ENCODE measurements at places on chromosomes 4 and X. TPM values are rescaled to one million over a fixed set of nuclear protein-coding genes. Genes with fewer than 3 reads are reported as not detected.

GRCh38 chrX:123917069-123917468, 44.4 kb upstream of the STAG2 start:
- DNase-seq, result no peak

GRCh38 chr4:114302472-114302871, 296.1 kb upstream of the UGT8 start:
- no peak for DNase-seq

DNA sequence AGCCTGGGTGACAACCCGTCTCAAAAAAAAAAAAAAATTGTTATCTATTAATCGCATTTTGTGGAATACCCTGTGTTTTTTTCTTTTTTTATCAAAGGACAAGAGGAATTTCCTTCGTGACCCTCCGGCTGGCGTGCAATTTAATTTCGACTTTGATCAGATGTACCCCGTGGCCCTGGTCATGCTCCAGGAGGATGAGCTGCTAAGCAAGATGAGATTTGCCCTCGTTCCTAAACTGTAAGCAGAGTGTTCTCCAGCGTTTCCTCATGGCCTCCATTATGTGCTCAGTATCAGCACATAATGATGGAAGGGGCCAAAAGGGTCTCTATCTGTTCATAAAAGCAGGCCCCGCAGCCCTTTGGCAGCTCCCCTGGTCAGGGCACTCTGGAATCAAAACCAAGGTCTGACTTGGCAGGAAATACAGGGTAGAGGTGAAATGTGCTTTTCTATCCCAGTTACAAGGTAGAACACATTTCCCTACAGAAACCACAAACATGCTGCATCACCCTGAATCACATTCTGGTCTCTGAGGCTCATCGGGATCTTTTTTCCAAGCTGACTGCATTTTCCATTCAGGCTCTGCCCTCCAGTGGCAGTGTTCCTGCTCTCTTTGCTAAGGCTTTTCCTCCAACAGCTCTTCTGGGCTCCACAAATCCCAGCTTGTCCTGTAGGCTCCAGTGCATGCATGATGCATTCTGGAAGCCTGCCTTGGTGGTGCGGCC, 24.4 kb downstream of the SYAP1 start:
- no peak for DNase-seq

Gene MAGEA8
- not detected for total RNA-seq

GRCh38 chr4:4677556-4678522, 136.0 kb upstream of the STX18 start:
- no peak for DNase-seq

- DNase-seq, result no peak
Measured at GRCh38 chr4:3071811-3072210, 2.5 kb downstream of the HTT-AS start.

- no peak for DNase-seq
Measured at GRCh38 chr4:8340781-8341241, 71.3 kb downstream of the HTRA3 start.

DNA sequence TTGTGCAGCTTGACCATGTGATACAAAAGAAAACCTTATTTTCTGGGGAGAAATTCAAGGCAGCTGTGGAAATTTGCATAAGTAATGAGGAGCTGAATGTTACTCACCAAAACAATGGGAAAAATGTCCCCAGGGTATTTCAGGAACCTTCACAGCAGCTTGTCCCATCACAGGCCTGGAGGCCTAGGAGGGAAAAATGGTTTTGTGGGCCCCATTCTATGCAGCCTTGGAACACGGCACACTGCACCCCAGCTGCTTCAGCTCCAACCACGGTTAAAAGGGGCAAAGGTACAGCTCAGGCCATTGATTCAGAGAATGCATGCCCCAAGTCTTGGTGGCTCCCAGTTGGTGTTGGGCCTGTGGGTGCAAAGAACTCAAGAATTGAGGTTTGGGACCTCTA, 216.1 kb downstream of the MAGEE1 start:
- DNase-seq, result no peak

DNA sequence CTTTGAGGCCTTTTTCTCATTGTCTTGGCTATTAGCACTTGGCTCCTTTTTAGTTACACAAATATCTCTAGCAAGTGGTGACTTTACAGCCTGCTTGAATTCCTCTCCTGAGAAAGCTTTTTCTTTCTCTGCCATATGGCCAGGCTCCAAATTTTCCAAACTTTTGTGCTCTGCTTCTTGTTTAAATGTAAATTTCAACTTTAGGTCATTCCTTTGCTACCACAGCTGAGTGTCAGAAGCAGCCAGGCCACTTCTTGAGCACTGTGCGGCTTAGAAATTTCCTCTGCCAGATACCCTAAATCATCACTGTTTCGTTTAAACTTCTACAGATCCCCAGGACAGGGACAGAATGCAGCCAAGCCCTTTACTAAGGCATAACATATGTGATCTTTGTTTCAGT, 222.4 kb downstream of the FBXO8 start:
- no peak for DNase-seq

GRCh38 chr4:72951147-72951546, 118.4 kb downstream of the COX18 start:
- no peak for DNase-seq

Gene CDKN2AIP
- total RNA-seq, result 11.7 TPM

- DNase-seq, result no peak
Measured at GRCh38 chr4:88819818-88820697, 122.4 kb upstream of the NAP1L5 start.

DNA sequence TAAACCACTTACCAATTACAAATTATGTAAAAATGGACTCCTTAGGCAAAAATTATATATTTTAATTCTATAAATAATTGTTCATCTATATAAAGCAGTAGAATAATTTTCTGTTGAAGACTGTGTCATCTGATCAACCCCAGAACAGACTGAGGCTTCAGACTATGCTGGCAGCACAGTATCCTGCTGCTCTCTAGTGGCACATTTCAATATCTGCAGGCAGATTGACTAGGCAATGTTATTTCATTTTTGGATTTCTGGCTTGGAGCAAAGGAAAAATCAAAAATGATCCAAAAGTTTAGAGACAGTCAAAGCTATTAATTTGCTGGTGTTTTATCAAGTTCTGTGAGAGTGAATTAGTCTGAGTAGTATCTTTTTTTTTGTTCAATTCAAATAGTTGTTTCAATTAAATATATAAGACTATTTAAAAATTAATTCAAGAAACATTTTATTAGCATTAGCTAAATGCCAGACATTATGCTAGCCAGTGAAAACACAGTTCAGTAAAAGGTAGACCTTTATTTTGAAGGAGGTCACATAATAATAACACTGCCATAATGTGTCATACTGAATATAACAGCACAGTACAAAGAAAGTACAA, 21.3 kb upstream of the SULT1E1 start:
- peak; percentile 39 for DNase-seq

GRCh38 chr4:42341518-42342026, 55.7 kb upstream of the SHISA3 start:
- DNase-seq, result no peak

DNA sequence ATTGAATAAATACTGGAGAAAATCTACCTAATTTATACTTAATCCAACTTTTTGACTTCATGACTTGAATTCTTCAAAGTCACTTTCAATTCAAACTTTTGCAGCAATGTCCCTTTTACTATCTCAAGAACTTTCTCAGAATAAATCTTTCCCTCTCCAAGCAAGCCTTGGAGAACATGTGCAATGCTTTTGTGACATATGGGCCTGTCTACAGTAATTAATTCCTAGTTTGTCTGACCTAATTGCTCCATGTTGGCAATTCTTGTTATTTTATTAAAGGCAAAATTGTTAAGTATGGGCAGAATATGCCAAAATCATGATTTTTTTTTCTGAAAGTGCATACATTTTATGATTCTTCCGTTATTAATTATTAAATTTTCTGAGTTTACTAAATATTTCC, 1115.3 kb downstream of the PDHA2 start:
- no peak for DNase-seq

Gene BGN
- 5.9 TPM for total RNA-seq

GRCh38 chr4:17098401-17098800, 200.0 kb upstream of the LDB2 start:
- DNase-seq, result no peak

Gene RBMXL3
- total RNA-seq, result not detected

DNA sequence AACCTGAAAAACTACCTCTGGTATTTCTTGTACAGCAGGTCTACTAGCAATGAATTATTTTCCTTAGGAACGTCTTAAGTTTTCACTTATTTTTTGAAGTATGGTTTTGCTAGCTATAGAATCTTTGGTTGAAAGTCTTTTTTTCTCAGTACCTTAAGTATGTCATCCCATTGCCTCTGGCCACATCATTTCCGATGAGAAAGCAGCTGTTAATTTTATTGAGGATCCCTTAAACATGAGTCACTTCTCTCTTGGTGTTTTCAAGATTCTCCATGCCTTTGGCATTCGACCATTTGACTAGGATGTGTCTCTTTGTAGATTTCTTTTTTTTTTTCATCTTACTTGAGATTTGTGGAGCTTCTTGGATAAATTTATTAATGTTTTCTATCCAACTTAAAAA, 803.8 kb upstream of the AMOT start:
- DNase-seq, result no peak

GRCh38 chr4:159946983-159947615, 844.2 kb downstream of the RAPGEF2 start:
- peak; percentile 25 for DNase-seq

Gene TKTL1
- not detected for total RNA-seq

DNA sequence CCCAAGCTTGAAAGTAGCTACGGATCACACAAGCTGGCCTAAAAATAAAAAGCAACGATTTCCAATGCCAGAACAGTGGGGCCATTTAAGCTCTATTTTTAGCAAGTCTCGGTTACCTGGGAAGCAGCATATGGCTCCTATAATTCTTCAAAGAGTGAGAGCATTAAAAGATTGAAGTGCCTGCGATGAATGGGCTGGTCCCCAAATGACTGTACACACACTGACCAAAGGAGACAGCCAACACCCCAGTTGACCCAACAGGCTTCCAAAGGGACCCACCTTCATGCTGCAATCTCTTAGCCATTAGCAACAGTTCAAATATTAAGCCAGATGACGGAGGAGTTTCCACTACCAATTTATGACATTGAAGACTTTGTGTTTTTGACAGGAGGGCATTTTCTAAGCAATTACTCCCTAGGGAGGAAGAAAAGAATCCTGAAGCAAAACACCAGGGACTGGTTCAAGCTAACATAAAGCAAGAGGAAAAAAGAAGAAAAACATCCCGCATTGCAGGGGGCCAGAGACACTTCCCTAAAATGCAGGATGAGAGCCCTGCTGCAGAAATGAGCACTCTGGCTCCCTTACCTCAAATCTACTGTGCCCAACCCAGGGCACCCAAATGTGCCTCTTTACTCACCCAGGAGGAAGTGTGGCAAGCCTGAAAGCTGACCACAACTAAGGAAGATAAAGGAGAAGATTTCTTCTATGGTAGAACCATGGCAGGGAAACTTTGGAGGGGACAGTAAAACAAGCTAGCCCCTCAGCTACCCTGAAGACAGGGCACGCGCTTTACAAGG, 21.6 kb downstream of the SH3KBP1 start:
- DNase-seq, result no peak

DNA sequence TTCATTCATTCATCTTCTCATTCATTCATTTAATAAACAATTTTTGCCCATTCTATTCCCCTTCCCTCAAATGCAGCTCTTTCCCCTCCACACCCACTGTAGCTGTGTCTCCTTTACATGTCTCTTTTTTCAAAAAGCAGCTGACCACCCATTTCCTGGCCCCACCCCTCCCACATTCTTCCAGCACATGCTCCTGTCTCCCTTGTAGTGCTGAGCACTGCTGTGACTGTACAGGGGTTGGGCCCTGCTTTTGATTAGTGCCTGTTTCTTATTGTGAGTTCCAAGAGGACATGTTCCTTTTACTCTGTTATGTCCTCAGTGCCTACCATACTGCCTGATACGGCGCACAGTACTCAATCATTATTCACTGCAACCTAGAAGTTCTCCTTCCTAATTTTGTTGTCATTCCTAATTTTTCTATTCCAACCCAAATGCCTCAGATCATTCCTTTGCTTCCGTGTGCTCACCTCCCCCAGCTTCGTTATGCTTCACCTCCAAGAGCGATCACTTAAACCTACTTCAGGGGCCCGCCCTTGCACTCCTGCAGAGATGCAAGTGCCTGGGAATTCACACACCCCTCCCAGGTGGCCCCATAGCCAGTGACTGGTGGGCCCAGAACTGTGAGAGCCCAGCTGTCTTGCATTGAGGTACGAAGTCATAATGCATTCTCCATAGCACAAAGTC, 152.2 kb downstream of the STK32B start:
- no peak for DNase-seq

Gene PDZD4
- 0.10 TPM for total RNA-seq

- DNase-seq, result no peak
Measured at GRCh38 chr4:80144676-80145470, 52.4 kb upstream of the PRDM8 start.

DNA sequence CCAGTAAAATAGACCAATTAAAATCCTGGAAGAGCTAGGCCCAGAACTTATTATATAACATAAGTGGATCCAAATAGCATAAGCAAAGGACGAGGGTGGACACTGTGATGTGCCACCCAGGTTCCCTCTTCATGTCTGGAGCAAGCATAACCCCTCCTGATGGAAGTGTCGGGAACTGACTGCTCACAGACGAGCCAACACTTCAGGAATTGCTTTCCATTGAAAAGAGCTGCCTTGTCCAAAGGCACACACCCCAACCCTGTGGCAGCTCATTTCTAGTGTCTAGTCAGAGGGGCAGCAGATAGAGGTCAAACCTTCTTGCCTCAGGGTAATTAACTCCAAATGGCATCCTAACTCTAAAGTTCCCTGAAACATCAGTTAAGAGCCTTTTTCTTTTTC, 15.3 kb downstream of the DDIT4L start:
- DNase-seq, result no peak

- DNase-seq, result no peak
Measured at GRCh38 chr4:25696409-25696808, 40.8 kb downstream of the SLC34A2 start.

DNA sequence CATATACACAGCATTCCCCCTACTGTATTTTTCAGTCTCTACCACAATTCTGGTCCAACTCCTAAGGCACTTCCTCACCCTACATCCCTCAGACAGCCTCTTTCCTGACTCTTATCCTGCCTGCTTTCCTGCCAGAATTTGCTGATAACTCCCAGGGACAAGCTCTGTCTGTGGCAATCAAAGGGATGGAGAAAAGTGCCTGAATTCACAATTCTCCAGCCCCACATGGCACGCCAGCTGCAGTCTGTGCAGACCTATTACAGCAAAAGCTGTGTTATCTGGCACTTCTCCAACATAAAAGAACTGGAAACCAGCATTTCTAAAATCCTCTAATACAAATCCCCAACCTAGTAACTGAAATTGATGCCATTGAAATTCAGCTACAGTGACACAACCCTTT, 404.8 kb downstream of the KLHL13 start:
- no peak for DNase-seq

DNA sequence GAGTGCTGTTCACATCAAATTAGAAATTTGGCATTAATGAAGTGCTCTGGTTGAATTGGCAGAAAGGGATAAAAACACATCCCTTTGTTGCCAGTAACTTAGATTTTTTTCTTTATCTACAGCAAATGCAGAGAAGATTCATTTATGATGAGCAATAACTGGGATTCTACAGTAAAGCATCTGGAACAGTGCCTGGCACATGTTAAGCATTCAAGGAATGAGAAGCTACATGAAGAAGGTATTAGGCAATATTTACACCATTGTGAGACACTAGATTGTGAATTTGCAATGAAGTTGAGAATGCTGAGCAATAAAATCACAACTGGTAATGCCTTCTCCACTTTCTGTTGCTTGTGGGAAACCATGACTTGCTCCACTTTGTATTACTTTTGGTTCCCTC, 33.5 kb downstream of the PCDH19 start:
- DNase-seq, result no peak

Data from glomerular endothelial cell (primary cell).